ENCODE measurements at places on chromosomes 5 and 9.

DNA sequence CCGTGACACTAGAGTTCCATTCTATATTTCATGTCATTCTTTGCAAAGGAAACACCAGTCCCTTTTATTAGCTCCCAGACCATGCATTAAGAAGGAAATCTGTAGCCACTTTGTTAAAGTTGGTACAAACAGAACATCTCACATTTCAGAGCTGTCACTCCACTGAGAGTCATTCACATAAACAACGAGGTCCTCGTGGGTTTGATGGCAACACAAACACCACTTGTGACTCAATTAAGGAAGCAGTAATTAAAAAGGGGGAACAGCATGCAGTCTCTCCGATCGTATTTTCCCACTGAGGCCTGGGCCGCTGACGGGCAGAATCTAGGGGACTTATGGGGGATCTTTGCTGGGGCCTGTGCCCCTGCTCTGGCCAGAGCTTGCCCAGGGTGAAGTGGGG is 94.2 kb upstream of the ZNF618 start:
- no peak for DNase-seq

DNA sequence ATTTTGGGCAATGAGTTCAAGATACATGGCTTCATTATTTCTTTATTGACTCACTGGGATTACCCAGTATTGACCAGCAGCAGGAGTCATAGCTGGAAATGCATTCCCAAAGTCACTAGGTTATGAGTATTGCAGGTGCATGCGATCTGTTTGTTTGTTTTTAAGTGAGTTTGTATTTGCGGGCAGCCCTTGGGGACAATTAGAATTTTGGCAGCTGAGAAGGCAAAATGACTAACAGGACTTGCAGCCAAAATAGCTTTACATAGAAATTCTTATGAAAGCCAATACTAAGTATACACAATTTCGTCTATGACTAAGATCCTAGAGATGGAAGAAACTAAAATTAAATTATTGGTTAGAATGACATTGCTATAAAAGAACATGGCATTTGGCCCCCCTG is 18.1 kb upstream of the RGMB start:
- no peak for DNase-seq

DNA sequence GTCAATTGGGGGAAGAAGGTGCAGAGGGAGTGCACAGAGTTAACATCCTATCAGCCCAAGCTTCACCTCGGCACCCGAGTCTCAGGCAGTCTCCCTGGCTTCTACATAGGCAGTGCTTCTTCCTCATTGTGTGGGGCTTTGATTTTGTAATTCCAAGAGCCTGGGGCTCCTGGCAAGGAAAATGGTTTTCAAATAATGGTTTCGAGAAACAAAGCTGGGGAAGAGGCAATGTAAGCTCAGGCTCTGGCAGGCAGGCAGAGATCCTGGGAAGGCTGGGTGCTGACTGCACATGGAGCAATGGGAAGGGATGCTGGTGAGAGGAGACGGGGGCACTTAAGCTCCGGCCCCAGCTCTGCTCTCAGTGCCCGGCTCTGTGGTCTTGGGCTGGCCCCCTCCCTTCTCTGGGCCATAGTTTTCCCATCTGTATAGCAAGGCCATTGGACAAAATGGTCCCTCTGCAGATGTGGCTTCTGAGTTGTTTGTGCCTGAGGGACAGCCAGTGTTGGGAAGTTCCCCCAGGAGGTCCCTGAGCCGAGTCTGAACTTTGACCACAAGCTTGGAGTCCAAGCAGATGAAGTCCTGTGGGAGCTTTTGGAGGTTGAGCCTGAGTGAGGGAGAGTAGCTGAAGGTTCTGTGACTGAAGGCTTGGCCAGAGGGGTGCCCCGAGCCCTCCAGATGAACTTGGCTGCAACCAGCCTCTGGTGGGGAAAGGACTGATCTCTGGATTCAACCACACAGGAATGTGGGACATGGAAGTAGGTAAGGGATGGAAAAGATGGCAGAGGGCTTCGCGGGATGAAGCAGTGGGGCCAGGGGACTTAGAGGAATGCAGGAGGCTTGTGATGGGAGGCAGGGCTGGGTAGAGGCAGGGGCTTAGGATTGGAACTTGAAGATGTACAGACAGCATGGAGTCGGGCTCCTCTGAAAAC is 28.5 kb upstream of the IL17B start:
- DNase-seq, result no peak

- no peak for DNase-seq
Observed at GRCh38 chr5:132420706-132421272, 51.3 kb downstream of the SLC22A5 start.

- no peak for DNase-seq
Observed at GRCh38 chr9:121225240-121225639, 23.6 kb upstream of the RAB14 start.

GRCh38 chr9:112531666-112532282 is 45.1 kb downstream of the KIAA1958 start:
- DNase-seq, result no peak

DNA sequence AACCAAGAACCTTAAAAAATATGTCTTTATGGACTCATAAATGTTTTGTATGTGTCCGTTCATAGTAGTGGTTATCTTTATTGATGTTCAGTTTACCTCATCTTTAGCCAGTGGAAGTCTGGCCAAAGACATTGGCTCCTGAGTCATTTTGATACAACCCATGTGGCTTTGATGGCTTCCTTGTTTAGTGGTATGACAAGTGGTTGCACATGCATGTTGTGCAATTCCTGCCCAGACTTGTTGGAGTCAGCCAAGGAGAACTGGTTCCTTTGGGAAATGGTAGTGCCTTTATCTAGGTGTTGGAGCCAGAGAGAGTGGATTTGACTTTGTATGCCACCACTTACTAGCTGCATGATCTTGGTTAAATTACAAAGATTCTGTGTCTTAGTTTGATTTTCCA is 94.3 kb downstream of the RPS23 start:
- DNase-seq, result no peak

DNA sequence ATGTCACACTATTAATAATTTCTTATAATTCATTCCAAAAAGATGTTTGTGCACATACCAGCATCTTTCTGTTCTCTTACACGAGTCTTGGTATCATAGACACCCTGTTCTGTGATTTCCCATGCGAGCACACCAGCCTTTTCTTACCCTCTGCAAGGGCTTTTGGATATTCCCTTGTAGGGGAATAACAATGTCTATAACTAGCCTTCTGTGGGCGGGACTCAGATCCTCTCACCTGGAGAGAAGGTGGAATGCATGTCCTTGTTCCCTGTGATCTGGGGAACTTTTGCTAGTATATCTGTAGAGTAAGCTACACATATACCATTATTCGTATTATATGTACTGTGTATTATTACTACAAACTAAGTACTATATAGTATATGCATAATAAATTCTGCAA is 44.8 kb downstream of the EHMT1 start:
- no peak for DNase-seq

- no peak for DNase-seq
Observed at GRCh38 chr5:15927710-15928380, 251.7 kb downstream of the MARCHF11 start.

DNA sequence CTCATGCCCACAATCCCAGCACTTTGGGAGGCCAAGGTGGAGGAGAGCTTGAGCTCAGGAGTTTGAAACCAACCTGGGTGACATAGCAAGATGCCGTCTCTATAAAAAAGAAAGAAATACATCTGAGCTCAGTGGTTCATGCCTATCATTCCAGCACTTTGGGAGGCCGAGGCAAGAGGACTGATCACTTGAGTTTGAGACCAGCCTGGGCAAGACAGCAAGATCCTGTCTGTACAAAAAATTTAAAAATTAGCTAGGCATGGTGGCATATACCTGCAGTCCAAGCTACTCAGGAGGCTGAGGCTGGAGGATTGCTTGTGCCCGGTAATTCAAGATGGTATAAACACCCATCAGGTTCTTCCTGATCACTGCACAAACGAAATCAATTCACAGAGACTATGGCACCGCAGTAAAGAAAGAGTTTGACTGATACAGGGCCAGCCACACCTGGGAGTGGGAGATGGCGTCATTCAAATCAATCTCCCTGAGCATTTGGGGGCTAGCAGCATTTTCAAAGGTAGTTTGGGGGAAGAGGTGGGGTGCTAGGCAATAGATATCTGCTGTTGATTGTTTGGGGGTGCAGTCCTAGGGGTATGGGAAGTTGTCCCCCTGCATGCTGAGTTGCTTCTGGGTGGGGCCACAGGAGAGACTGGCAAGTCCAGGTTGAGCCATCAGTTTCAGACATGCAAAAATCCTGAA is 169.2 kb downstream of the TTC39B start:
- DNase-seq, result no peak

GRCh38 chr9:124960409-124960752 is 19.5 kb upstream of the GOLGA1 start:
- DNase-seq, result no peak

DNA sequence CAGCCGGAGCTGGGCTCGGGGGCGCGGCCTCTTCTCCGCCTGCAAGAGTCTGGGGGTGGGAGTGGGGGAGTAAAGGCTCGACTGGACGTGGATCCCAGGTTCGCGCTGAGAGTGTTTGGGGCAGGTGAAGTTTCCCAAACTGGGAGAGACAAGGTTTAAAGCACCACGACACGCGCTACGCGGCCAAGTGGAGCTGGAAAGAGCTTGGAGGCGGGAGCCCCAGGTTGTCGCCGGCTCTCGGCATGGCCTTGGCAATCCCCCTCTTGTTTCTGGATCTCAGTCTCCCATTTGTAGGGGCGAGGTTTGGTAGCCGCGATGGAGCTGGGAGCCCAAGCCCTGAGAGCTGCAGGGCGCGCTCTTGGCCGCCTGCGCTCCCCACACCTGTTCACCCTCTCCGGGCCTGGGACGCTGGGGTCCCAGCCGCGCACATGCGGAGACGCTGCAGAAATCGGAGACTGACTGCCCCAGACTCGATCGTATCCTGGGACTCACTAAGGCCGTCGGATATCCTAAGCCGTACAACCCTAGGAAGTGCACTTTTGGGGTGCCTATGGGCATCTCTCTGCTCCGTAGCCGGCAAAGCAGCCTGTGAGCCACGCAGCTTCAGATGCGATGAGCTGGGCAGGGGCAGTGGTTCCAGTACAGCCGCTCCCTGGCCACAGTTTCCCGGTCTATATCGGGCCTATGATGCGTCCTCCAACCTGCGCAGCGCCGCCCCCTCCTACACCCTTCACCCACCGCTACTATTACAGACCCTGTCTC is 937 bp downstream of the TMOD1 start:
- no peak for DNase-seq

DNA sequence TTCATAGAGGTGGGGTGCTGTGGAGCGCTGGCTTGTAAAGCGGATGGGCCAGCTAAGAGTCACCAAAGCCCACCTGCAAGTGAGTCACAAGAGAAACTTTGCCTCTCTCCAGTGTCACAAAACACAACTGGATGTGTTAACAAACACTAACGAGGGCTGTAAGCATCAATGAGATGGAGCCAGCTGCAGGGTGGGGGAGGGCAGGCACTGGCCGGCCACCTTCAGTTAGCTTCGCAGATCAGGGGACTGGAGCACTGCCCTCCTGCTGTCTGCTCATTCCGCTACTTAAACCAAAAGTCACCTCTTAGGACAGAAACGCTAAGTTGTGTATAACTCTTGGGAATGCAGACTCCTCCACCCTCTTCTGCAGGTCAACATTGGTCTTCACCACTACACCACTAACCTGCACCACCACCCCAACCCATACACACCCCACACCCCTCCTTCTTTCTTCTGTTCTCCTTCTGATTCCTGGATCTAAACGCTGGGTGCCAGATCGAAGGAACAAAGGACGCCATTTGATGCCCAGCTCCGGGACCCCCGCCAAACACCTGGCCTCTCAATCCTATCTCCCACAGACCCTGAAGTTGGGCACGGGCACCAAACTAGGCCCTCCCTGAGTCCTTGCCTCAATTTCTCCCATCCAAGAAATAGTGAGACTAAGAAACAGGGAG is 2.1 kb downstream of the ARSI start:
- DNase-seq, result no peak

GRCh38 chr5:68344447-68345111 is 129.0 kb downstream of the PIK3R1 start:
- DNase-seq, result no peak
